ENCODE measurements at places on chromosomes 3 and 15.

GRCh38 chr3:12982619-12983101 is 90.6 kb downstream of the IQSEC1 start:
- no peak for DNase-seq

DNA sequence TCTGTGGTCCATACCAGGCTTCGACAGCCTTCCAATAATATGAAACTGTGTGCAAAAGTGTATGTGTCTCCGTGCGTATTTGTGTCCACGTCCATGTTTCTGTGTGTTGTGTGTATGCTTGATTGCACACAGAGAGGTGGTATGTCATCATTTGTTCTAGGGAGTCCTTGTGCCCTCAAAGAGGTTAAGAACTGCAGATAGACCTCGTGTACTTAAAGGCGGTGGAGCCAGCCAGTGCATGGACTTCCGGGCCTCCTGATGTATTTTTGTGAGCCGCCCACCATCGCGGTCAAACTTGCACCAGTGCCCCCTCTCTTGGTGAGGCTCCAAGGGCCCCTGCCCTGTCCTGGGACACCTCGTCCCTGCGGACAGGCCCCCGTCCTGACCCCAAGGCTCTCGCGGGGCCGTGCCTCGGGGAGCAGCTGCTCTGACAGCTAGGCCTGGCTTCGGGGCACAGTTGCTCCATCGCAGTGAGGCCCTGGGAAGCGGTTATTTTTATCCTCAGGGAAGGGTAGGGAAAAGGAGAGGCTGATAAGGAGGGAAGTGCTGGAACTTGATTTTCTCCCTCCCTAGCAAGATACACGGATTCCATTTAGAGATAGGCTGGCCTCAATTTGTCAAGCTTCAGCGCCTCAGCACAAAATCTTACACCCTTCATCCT is 1.2 kb upstream of the RYK start:
- no peak for DNase-seq

DNA sequence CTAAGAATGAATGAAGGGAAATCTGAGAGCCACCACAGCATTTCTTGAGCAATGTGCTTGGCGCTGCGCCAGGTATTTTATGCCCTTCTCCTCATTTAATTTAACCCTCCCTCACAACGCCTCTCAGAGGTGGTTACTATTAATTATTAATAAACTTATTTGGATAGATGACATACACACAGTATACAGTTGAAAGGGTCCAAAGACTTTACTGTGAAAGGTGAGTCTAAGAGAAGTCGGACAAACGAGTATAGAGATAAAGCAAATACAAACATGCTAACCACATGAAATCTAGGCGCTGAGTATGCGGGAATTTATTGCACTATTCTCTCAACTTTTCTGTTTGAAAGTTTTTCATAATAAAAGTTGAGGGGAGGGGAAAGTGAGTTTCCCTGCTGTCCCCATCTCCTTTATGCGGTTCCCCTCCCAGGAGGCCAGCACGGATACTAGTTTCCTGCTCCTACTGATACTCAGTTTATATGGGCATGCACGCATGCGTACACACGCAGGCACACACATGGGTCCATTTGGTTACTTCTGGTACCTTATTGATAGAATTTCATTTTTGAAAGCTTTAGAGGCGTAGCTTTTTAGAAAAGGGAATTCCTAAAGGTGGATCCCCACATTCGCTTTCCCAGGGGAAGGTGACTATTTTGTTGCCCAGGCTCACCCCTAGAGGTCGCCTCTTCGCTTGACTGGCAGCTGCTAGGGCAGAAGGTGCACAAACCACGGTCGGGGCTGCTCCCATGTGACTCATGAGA is 28.5 kb upstream of the KCTD6 start:
- peak; percentile 89 for DNase-seq

DNA sequence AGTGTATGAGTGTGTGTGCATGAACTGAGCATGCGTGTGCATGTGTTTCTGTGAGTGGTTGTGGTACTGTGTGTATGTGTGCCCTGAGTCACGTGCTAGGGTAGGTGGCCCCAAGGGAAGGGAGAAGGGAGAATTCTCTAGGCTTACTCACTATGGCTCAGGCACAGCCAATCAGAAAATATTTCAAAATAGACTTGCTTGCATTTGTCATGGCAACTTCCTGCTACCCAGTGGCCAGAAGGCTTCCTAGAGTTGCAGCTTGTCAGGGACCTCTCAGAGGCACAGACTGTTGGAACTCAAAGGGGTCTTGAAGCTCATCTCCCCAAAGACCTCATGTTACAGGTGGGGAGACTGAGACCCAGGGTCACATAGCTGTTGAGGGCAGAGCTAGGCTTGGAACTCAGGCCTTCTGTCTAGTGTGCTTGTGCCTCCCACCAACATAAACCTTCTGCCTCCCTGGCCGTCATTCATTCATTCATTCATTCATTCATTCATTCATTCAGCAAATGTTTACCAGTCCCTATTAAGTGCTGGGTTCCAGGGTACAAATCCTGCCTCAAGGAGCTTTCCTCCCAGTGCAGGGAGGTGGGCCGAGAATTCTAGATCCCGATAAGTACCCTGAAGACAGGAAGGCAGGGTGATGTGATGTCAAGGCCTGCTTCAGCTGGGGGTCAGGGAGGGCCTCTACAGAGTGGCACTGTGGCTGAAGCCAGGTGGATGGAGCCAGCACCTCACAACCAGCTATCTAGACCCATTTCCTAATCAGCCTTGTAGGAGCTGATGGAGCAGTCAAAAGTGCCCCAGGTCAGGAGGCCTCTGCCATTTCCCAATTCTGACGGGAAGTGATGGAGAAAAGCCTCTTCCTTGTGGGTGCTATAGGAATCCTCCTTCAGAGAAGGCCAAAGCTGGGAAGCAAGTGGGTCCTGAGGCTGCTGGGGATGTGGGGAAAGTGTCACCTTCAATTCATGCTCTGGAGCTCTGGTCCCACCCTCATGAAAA is 10.9 kb upstream of the RFT1 start:
- DNase-seq, result peak; percentile 77

- no peak for DNase-seq
Observed at GRCh38 chr3:177229791-177230190, 32.5 kb upstream of the TBL1XR1 start.

DNA sequence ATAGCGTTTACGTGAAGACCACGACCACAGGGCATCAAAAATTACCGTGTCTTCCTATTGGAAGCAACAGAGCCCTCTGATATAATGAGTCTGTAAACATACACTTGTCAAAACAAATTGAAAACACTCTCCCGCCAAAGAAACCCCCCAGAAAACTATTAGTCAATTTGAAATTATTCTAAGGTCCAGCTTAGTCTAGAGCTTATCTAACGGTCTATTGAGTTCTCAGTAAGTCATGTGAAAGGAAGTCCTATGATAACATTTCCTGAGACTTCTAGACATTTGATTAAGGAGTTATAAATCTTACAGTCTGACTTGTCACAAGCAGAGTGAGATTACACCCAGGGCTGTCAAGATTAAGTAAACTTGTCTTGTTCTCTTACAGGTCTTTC is 356.3 kb downstream of the FOXP1 start:
- no peak for DNase-seq

- no peak for DNase-seq
Observed at GRCh38 chr15:52148403-52148802, 35.8 kb upstream of the BCL2L10 start.

- DNase-seq, result no peak
Observed at GRCh38 chr3:193507566-193507965, 47.1 kb downstream of the ATP13A4 start.

DNA sequence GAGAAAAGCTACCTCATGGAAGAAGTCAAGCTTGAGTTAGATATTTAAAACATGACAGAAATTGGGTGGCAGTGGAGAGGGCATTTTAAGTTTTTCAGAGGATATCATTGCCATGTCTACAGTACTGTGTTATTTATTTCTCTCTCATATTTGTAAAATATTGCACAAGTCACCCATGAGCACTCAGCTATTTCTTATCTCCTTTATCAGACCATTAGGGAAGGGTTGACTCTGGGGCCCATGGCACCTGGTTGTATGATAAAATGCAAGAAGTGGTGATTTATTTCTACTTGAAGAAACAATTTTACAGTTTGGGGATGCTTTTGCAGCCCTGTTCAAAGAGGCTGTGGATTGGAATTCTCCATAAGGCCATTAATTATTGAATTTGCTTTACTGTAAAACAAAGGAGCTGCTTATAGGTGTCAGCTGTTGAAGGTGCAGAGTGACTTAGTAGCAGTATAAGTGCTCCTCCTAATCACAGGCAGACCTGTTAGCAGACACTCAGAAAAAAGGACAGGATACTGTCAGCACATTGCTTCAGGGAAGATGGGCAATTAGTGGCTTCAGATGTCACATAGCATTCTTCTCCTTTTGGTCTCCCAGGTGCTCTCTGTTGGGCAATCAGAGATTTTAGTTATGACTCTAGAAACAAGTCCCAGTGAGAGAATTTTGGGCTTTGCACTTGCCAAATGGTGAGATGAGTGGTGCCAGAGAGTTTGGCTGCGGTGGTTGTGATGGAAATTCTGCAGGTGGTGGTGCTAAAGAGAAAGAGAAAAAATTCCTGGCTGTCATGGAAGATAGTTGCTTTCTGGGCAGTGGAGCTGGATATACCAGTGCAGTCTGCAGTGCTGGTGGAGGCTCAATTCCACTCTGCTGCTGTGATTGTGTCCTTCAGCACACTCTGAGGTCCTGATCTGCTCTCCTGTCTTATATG is 129.7 kb upstream of the ROPN1 start:
- no peak for DNase-seq

Data from AG08396 (cell line).